ENCODE measurements at places on chromosomes 7 and 10. TPM values are rescaled to one million over a fixed set of nuclear protein-coding genes. Genes with fewer than 3 reads are reported as not detected.

DNA sequence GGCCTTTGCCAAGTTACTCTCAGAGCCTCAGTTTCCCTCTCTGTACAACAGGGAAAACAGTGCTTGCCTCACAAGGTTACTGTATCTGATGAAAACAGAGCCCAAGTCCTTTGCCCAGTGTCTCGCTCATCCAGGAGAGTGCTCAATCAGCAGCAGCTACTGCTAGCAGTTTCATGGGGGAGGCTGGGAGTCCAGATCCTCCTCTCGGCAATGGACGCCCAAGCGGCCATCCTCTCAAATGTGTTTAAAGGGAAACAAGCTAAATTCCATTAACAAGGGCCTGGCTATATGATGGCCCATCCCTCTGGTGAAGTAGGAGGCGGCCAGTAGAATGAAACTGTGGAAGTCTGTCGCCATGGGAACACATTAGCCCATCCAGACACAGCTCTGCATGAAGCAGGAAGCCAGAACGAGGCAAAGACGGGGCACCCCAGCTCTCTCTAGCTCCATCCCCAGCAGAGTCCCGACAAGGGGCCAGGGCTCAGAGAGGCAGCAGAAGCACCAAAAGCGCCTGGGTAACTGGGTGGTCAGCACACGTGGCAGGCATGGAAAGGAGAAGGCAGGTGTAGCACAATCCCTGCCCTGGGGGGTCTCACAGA, 35.2 kb downstream of the FAM53B start:
- DNase-seq, result no peak

DNA sequence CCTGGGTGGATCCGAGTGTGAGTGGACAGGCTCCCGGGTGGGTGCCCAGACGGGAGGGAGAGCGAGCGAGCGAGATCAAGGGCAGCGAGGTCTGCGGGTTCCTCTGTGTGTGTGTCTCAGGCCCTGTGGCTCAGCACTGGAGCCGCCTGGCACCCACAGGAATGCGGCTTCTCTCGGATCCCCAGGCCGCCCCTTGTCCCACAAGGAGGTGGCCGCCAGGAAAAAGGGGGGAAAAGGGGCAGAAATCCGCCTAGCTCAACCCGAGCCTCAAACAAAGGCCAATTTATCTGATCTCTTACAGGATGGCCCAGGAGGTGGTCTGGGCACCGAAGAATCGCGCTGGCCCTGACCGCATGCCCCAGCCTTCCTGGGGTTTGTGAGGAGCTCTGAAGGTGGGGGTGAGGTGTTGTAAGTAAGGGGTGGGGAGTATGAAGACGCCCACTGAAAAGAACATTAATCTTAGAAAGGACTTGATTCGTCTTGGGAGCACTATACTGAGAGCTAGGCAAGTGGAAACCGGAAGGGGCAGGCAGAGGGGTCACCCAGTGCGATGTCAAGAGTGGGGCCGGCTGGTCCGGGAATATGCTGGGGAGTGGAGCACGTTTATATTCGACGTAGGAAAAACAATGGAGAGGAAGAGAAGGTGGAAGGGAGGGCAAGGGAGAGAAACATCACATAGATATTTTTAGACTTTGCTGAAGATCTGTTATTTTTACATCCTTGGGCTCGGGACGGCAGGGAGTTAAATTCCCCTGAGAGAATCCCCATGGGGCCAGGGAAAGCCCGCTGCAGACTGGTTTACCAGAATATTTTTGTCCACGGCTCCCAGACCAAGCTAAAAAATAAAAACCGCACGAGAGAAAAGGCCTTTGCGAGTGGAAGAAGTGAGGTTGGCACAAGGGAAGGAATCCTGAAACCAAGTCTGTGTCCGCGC, 7.2 kb downstream of the DLX5 start:
- no peak for DNase-seq

Gene FAM25C
- not detected for polyA plus RNA-seq

DNA sequence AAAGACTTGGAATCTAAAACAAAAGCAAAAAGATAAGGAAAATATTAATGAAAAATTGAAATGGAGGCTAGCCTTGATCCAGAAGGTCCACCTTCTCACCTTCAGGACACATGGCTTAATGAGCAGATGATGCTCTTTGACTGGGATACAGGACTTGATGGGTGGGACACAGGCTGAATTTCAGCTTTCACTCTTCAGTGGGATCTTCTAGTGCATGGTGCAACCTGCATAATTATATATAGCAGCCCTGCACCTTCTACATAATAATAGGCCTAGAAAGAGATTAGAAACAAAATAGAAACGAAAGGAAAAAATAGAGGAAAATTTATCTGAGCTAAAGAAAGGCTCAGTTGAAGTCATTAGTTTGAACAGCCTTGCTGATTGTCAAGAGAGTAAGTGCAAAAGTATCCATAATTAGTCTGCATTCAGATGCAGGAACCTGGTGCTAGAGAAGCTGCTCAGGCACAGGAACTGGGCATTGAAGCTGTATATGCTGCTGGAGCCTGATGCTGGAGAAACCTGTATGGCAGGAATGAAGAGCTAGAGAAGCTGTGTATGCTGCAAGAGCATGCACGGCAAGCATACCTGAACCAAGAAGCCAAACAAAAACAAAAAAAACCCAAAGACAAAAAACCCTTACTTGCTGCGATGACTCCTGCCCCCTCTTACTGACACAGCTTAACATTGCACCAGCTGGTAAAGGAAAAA, 19.4 kb downstream of the MKLN1 start:
- no peak for DNase-seq

GRCh38 chr7:9711259-9711918, 1262.3 kb upstream of the PHF14 start:
- DNase-seq, result no peak

DNA sequence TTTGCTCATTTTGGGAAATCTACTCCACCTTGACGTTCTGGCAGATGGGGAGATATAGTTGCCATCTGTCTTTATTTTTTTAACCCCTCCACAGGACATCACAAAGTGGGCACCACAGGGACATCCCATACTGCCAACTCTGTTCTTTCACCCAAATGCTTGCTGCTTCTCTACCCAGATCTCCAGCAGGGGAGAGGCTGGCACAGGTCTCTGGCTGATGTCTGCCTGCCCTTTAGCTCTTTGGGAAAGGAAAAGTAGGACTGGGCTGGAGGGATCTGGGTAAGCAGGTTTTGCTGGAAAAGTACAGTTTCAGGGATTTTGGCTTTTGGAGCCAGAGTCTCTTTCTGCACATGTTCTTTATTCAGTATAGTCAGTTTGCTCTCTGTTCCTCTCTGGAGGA, 156.7 kb downstream of the ANLN start:
- DNase-seq, result no peak

DNA sequence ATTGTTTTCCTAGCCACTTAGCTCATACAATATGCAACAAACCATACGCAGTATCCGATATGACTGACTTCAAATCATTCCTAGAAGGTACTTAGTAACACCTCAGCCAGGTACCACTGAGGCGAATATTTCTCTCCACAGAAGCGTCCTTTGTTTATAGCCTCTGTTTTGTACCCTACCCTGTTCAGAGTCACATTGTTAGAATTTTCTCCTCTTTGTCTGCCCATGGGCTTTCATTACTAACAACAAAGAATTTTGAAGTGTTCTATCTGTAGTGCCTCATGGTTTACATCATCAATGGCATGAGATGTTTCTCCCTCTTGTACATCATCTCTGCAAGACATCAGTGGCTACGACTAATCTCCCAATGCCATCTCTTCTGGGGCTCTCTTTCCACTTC, 212.4 kb upstream of the GLI3 start:
- no peak for DNase-seq

Gene DGKI
- 1.9 TPM for polyA plus RNA-seq

DNA sequence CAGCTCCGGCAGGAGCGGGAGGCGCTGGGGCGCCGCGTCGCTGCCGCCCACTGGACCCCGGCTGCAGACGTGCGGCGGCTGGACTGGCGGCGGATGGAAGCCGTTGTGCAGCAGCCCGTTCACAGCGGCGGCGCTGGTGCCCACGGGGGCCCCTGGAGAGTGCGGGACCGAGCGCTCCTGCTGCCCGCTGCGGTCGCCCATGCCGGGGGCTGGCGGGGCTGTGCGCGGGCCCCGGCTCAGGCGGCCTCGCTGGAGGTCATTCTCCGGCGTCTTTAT, 413 bp downstream of the PANK1 start:
- no peak for DNase-seq

- DNase-seq, result no peak
Observed at GRCh38 chr10:101485681-101486554, 102.1 kb downstream of the POLL start.

- no peak for DNase-seq
Observed at GRCh38 chr10:35636956-35637355, 5.1 kb downstream of the FZD8 start.

Gene PDE1C
- polyA plus RNA-seq, result 4.8 TPM

Gene AGBL3
- polyA plus RNA-seq, result 10.0 TPM

- no peak for DNase-seq
Observed at GRCh38 chr7:1579481-1580421, 9.9 kb upstream of the PSMG3 start.

DNA sequence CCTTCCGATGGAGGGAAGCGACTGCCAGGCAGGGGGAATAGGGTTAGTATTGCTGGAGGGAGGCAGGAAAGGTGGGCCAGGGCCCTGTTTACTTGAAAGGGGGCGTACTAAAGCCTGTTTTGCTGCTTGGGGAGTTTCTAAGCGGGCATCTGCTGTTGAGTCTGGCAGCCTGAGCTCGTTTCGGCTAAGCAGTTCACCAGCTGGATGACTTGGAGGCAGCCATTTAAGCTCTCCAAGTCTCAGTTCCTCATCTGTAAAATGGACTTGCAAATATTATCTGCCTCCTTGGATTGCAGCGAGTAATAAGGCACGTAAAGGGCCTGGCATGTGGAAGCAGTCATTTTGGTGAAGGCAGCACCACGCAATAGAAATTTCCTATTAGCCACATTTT, 44.0 kb downstream of the LDB3 start:
- no peak for DNase-seq
